Kidney glomerular epithelial cell (primary cell): ENCODE measurements at places on chromosomes 11 and 22.
A peak's percentile ranks its signal among the peaks of the same experiment; 100 is the strongest.

DNA sequence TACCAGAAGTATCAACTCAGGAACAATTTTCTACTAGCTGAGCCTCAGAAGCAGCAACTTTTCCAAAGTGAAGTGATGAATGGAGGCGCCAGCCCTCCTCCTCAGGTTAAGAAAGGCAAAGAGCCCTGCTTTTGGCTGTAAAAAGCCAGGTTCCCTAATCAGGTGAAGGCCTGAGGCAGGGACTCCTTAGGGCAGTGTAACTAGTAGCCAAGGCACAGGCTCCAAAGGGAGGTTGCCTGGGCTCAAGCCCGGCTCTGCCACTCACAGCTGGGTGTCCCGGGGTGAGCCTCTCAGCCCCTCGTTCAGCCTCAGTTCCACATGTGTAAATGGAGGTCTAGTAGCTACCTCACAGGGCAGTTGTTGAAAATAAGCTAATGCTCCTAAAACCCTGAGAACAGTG, 19.5 kb downstream of the TSKU start:
- DNase-seq = no peak

- peak; percentile 11 for DNase-seq
Observed at GRCh38 chr11:10323793-10324170, 18.9 kb downstream of the ADM start.

DNA sequence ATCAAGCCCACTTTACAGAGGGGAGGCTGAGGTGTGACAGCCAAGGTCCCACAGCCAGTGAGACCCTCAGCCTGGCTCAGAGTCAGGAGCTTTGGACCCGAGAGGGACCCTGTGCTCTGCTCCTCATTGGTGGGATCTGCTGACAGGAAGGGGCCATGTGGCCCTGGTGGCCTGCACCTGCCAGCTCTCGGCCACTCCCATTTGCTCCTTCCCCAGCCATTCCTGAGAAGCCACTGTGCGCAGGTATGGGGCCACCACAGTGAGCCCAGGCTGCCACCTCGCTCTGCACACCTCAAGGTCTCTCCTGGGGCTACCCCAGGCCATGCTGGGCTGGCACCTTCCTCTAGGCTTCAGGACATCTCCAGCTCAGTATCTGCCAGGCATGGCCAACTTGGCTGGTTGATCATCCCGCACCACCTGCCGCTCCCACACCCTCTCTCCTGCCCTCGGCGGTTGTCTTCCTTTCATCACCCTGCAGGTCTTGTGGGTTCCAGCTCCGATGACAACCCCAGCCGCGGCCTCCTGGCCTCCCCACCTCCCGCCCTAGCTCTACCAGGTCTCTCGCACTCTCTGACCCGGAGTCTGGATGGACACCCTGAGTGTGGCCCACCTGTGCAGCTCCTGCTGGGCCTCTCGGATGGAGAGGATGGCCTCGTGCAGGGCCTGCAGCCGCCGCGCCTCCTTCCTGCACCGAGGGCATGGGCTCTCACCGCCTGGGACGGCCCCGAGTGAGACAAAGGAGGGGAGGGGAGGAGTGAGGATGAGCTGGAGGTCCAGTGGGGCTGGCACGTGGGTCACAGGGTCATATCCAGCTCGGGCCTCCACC, 32.2 kb upstream of the CARS1 start:
- DNase-seq = no peak

DNA sequence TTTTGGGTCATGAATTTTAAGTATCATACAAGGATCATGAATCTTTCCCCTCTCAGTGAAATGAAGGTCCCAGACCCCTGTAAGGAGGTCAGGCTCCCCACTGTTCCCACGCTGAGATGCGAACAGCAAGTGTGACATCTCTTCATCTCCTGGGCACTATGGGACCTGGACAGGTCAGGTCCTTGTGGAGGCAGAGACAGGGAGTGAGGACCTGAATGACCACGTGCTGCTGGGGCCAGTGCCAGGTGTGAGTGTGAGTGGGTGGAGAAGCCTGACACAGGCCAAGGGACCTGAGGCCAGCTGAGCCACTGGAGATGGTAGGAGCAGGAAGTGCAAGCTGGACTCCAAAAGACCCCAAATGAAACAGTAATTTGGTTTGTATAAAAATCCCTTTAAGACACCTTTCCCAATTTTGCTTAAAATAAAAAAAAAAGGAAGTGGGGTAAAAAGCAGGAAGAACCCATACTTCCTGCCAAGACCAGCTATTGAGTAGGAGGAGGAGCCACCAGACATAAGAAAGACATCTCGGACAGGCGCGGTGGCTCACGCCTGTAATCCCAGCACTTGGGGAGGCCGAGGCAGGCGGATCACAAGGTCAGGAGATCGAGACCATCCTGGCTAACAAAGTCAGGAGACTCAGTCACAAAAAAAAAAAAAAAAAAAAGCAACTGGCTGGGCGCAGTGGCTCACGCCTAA, 35.4 kb upstream of the SERPIND1 start:
- DNase-seq = no peak

DNA sequence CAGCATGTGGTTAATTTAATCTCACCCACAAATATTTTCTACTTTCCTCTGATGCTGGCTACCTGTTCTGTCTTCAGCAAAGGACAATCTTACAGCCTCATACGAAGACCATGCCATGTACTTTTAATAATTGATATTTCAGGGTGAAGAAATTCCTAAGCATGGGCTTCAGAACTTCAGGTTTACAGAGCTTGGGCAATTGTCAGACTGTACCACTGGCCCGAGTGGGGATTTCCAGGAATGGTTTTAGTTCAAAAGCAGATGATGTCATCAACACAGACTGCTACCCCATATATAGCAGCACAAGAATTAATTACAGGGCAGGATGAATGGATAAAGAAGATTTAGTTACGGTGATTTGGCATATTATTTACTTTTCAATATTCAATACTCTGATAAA, 171.8 kb downstream of the ETS1 start:
- peak; percentile 49 for DNase-seq

DNA sequence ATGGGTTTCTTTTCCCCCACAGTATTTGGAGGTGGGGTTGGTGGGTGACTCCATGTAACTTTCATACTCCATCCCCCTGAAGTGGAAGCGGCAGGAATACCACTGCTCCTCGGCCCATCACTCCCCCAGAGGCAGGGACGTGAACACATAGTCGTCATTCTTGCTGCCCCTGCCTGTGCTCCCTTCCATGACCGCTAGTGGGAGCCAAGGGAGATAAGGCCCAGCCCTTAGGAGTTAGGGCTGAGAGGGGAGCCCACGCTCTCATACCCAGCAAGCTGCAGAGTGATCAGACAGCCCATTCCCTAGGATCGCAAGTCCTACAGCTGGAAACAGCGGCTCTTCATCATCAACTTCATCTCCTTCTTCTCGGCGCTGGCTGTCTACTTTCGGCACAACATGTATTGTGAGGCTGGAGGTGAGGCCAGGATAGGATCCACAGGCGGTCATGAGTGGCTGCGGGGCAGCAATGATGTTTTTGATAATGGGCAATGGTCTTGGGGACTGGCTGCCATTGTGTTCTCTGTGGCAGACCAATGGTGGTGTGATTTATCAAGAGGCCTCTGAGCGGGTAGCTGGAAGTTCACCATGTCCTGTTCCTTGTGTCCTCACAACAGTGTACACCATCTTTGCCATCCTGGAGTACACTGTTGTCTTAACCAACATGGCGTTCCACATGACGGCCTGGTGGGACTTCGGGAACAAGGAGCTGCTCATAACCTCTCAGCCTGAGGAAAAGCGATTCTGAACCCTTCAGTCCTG, 15.9 kb downstream of the RHOG start:
- DNase-seq = no peak

DNA sequence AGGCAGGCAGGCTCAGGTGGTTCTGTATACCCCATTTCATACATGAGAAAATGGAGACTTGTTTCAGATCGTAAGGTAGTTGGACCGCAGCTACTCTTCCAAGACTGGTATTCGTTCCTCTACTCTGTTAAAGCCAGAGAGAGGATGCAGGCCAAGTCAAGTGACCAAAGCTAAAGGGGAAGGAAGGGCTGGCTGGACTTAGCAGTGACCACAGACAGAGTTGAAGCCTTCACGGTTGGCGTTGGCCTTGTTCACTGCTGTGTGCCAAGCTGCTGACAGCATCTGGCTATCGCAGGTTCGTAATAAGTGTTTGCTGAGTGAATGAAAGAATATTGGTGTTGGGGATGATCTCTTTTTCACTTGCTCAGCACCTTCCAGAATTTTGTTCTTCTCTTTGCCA, 64.2 kb downstream of the PTPRJ start:
- DNase-seq = no peak

DNA sequence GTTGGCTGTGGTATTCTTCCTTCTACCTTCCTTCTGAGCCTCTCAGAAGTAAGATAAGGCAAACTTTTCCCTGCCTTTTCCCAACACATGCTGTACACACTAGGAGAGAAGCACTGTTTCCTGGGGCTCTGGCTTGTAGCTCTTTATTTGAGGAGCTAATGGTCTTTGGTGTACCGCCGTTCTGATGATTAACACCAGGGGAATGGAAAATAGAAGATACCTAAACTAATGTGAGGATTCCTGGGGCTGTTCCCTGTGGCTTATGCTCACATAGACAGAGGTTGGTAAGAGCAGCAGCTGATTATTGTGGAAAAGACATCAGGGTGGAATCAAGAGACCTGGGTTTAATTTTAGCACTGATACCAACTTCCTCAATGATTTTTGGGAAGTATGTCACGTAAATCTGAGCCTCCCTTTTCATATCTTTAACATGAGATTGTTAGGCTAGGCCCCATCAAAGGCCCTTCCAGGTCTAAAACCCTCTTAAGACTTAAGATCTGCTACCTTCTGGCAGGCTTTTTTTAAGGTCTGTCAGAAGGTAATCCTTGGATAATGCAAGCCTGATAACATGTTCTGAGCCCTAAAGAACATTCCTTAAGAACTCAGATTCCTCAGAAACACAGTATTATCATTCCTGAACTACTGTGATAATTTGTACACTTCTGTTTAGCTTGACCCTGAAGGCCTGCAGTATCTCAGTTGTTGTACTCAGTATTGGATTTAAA, 24.8 kb upstream of the RCE1 start:
- DNase-seq = no peak

DNA sequence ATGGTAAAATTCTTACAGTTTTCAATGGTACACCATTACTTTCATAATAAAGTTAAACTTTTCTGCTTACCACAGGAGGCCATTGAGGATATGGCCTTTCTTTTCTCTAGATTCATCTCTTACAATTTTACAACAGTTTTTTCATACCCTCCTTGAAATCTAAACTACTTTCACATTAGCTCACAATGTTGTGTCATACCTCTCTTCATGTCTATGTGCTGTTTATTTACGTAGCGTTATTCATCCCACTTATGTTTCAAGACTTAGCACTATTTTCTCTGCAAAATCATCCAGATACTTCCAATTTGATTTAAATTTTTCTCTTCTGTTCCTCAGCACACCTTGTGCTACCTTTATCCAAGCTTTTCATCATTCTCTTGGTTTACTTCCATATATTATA, 123.3 kb downstream of the METTL15 start:
- DNase-seq = no peak

DNA sequence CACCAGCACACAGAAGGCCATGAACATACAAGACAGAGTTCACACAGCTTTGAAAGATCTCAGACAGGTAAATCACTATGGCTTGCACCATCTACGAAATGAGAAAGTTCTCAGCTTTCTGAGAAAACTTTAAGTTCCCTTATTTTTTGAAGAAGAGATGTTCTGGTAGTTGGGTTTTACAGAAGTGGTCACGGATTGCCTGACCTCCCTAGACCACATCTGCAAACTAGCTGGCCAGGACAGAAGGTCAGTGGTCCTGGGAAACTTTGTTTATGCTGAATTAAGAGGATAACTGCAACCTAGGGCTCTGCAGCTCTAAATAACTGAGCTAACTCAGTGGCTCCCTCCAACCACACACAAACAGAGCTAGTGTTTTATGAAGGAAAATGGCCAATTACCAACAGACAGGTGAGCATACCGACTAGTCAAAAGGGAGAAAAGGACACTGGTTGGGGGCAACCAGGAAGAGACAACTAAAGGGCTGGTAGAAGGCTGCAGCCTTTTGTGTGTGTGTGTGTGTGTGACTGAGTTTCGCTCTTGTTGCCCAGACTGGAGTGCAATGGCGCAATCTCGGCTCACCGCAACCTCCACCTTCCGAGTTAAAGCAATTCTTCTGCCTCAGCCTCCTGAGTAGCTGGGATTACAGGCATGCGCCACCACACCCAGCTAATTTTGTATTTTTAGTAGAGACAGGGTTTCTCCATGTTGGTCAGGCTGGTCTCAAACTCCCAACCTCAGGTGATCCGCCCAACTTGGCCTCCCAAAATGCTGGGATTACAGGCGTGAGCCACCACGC, 8.5 kb upstream of the SCN2B start:
- no peak for DNase-seq

DNA sequence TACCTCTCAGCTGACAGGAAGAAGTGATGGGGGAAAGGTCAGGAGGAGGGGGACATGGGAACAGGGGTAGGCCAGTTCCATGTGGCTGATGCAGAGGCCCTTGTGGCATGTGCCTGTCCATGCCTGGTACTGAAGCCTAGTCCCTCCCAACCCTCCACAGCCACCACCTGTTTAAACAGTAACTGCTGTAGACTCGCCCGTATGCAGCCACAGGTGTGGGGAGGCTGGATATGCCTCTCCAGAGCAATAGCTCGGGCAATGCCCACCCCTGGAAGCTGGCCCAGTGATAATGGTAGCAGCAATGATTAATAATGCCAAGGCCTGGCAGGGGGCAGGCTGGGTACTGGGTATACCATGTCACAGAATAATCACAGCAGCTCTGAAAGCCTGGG, 2.3 kb downstream of the SMTN start:
- peak; percentile 37 for DNase-seq

DNA sequence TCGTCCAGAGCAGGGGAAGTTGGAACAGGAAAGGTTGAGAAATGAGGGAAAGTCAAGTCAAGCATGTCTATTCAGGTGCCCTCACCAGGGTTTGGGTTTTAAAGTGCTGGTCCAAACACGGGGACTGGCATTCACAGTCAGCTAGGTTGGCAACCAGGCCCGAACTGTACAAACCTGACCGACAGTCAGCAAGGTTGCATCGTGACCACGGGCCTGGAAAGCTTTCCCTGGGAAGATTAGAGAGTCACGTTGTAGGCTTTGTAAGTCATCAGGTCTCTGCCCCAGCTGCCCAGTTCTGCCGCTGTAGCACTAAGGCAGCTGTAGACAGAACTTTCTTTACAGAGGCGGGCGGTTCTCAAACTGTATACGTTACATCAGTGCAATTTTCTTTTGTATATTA, 7.4 kb downstream of the KRTAP5-10 start:
- no peak for DNase-seq

- DNase-seq = no peak
Observed at GRCh38 chr22:45127866-45128265, 35.9 kb upstream of the NUP50 start.

GRCh38 chr22:28985581-28986290, 75.9 kb downstream of the C22orf31 start:
- DNase-seq = no peak

- peak; percentile 22 for DNase-seq
Observed at GRCh38 chr11:102791271-102792036, 6.5 kb downstream of the MMP1 start.

DNA sequence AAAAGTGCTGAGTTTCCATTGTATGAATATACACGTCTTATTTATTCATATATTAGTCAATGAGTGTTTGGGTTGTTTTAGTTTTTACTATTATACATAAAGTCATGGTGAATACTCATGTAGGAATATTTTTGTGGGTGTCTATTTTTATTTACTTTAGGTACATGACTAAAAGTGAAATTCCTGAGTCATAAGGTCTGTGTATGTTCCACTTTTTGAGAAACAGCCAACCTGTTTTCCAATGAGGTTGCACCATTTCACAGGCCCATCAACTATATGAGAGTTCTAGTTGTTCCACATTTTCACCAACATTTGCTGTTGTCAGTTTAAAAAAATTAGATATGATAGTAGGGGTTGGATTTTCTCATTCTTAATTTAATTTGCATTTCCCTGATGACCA, 6.6 kb upstream of the OR6X1 start:
- DNase-seq = no peak

GRCh38 chr11:35281169-35281688, 138.1 kb downstream of the SLC1A2 start:
- DNase-seq = no peak
